ENCODE measurements at places on chromosomes 7 and 10.

GRCh38 chr10:47346581-47347302 lies 1.4 kb upstream of the RBP3 start:
- H3K4me3 ChIP-seq, result no peak overlapping the region
- no peak for DNase-seq
- no peaks in the 10 kb centered on the region for H3K36me3 ChIP-seq
- peaks cover 3% of the 10 kb centered on the region for H3K27me3 ChIP-seq

GRCh38 chr10:110786172-110786571 lies 85.6 kb upstream of the PDCD4 start:
- no peak for DNase-seq
- H3K4me1 ChIP-seq, result peaks cover 2% of the 10 kb centered on the region
- H3K27me3 ChIP-seq, result no peaks in the 10 kb centered on the region
- H3K27ac ChIP-seq, result no peak overlapping the region
- H3K4me3 ChIP-seq, result no peak overlapping the region

DNA sequence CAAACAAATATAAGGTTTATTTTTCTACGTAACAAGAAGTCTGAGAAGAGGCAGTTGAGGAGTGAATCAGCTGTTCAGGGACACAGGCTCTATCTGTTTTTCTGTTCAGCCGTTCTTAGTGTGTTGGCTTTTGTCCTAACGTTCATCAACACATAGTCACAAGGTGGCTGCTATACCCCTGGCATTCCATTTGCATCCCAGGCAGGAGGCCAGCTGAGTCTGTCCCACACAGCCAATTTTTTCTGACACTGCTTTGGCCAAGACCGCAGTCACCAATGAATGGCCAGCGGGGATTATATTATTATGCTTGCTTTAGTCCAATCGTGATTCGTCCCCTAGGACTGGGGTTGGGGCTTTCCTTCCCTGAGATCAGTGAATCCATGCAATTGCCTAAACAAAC lies 143.4 kb upstream of the CHST15 start:
- H3K27me3 ChIP-seq, result peaks cover 5% of the 10 kb centered on the region
- H3K36me3 ChIP-seq, result peaks cover 7% of the 10 kb centered on the region
- peaks cover 3% of the 10 kb centered on the region for H3K4me1 ChIP-seq
- no peak for DNase-seq

- H3K36me3 ChIP-seq, result peaks cover 15% of the 10 kb centered on the region
- H3K4me3 ChIP-seq, result no peak overlapping the region
- H3K27ac ChIP-seq, result no peak overlapping the region
- no peak for DNase-seq
- H3K4me1 ChIP-seq, result no peaks in the 10 kb centered on the region
- H3K27me3 ChIP-seq, result no peaks in the 10 kb centered on the region
Observed at GRCh38 chr7:66326501-66327215, 121.5 kb downstream of the TPST1 start.

DNA sequence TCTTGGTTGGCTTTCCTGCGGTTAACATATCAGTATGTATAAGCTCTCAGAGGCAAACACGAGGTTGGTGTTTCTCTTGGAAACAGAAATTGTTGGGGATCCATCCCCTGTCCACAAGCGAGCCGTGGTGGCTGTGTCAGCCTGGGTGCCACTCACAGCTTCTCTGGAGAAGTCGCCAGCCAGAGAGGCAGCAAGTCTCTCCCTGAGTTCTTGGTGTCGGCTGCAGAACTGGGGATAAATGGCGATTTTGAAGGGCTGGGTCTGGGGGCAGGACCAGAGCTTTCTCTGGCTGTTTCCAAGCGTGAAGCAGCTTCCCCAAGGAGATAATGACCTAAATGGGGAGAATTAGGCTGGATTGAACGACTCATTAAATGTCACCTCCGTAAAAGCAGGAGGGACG lies 335.3 kb downstream of the GLRX3 start:
- DNase-seq, result no peak
- H3K4me3 ChIP-seq, result no peak overlapping the region
- H3K27ac ChIP-seq, result no peak overlapping the region
- no peaks in the 10 kb centered on the region for H3K36me3 ChIP-seq
- no peaks in the 10 kb centered on the region for H3K4me1 ChIP-seq
- H3K27me3 ChIP-seq, result no peaks in the 10 kb centered on the region

DNA sequence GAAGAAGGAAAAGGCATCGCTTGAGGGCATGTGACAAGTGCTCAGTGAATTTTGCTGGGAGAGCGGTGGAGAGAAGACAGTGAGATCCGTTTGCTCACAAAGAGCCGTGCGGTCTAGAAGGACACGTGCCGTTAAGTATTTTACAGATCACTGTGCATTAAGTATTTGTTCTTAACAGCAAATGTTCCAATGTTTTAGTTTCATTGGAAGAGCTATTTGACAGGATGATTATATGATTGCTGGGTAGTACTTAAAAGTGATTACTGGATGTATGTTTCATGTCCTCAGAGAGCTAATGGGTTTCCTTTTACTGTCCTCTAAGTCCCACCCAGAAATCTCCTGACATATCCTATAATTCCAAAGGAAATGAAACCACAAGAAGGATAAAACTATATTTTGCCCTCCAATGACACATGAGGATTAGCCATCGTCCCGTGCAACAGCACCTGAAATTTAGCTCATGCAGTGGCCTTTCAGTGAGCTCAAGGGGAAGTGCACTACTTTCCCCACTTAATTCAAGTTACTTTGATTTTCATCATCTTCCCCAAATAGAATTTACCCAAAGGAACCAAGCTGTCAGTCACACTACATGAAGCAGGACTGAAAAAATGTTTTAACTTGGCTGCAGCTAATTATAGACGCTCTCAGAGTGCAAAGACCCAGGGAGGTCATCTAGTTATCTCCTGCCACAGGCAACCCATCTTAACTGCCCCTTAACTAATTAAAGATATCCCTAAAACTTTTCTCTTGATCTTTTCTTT lies 80.3 kb downstream of the KLF6 start:
- no peak overlapping the region for H3K27ac ChIP-seq
- peaks cover 1% of the 10 kb centered on the region for H3K27me3 ChIP-seq
- peaks cover 4% of the 10 kb centered on the region for H3K4me1 ChIP-seq
- no peak overlapping the region for H3K4me3 ChIP-seq
- no peaks in the 10 kb centered on the region for H3K36me3 ChIP-seq

GRCh38 chr7:25795824-25796235 lies 356.2 kb upstream of the NFE2L3 start:
- DNase-seq, result no peak
- H3K27me3 ChIP-seq, result peaks cover 6% of the 10 kb centered on the region
- H3K4me3 ChIP-seq, result no peak overlapping the region

- H3K4me3 ChIP-seq, result no peak overlapping the region
- no peak for DNase-seq
- H3K27me3 ChIP-seq, result no peaks in the 10 kb centered on the region
Observed at GRCh38 chr7:83014546-83014945, 148.1 kb downstream of the PCLO start.

Data from memory B cell (primary cell).